ENCODE measurements at places on chromosomes 5 and 9.
A peak's percentile ranks its signal among the peaks of the same experiment; 100 is the strongest.

DNA sequence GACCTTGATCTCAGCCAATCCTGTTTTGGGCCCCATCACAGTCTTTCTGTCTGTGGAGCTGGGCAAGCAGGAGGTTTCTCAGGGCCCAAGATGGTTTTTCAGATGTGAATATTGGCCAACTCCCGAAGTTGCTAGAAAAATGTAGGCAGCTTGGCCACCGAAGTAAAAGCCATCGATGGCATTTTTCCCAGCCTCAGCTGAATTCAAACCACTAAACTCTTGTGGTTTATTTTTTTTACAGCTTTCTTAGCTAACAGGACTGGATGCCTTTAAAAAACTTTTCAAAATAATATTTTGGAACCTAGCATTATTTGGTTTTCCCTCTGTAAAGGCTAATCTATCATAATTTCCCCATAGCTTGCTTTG is 102.5 kb upstream of the ERCC6L2 start:
- no peak for DNase-seq

DNA sequence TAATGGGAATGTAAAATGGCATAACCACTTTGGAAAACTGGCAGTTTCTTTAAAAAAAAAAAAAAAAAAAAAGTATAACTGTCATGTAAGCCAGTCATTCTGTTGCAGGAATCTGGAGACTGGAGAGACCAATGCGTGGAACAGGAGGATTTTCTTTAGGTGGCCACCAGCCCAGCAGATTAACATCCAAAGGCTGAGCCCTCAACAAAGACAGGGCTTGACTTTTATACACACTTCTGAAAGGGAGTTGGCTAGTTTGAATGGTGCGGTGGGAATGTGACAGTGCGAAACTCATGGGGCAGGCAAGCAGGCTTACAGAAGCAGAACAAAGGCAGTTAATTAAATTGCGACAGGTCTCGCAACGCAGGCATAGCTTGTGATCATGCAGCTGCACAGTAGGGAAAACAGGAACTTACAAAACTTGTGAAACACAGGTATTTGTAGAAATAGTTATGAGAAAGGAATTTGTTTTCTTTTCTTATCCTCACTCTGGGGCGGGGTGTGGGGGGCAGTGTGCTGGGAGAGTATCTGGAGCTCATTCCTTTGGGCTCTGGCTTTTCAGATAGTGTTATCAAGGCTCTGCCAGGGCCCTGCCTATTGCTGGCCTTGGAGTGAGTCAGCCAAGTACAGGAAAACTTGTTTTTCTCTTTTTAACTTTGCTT is 12.0 kb downstream of the UIMC1 start:
- peak; percentile 18 for DNase-seq

DNA sequence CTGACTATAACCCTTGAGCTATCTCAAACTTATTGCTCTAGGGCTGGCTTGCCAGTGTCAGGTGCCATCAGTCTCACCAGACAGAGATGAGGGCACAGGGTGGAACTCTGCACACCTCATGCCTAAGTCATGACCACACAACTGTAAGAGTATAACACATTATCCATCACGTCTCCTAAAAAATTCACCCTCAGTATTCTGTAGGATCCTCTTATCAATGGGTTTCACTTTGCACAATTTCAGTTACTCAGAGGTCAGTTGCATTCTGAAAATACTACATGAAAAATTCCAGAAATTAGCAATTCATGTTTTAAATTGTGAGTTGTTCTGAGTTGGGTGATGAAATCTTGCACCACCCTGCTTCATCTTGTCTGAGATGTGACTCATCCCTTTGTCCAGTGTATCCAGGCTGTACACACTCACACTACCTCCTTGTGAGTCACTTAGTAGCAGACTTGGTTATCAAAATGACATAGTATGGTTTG is 690.9 kb upstream of the CDH18 start:
- DNase-seq, result no peak

- DNase-seq, result no peak
Observed at GRCh38 chr9:34501372-34501771, 21.4 kb downstream of the ENHO start.

GRCh38 chr9:107638521-107639310 is 149.1 kb upstream of the KLF4 start:
- DNase-seq, result no peak

- DNase-seq, result no peak
Observed at GRCh38 chr5:72465601-72466563, 41.3 kb downstream of the ZNF366 start.

DNA sequence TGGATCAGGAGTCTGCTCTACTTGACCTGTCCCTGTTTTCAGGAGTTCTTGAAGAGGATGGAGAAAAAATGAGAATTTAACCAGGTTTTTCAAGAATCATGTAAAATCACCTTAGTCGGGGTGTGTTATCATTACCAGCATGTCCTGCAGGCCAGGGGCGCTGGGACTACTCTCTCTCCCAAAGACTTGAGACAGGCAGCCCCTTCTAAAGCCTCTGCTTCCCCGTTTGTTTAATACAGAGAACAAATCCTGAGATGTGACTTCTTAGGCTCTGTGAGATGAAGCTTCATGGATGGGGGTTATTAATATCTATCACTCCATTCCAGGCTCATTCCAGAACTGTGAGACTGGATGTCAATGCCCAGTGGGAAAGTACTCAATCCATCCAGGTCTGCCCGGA is 3.0 kb downstream of the PAX5 start:
- DNase-seq, result no peak

DNA sequence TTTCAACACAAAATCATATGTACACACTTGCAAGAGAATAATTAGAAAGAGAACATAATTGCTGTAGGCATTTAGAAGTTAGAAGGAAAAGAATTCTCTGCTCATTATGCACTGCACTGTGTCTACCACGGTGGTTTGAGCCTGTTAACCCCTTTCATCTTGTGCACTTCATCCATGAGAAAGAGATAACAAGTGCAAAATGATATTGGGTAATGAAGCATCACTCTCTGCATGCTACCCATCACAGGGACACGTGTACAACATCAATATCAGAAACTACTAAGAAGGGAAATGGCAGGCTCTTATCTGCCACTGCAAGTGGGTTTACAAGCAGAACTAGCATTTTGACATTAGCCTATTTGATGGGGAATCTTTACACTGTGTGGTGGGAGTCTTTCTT is 202.6 kb downstream of the CDH12 start:
- no peak for DNase-seq

DNA sequence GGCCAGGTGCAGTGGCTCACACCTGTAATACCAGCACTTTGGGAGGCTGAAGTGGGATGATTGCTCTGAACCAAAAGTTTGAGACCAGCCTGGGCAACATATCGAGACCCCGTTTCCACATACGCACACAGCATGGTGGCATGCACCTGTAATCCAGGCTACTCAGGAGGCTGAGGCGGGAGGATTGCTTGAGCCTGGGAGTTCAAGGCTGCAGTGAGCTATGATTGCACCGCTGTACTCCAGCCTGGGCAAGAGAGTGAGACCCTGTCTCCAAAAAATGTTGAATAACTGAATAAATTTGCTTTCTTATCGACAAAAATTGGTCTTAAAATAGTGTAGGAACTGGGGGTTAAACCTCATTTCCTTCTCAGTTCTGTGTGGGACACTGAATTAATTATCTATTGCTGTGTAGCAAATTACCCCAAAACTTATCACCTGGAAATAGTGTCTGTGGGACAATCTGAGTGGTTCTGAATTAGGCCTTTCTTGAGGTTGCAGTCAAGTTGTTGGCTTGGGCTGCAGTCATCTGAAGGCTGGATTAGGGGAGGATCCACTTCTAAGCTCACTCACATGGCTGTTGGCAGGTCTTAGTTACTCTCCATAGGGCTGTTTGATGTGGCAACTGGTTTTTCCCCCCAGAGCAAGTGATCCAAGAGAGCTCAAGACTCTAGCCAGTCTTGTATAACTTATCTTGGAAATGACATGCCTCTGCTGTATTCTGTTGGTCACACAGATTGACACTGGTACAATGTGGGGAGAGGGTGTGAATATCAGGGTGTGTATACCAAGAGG is 2.0 kb downstream of the SNX30 start:
- DNase-seq, result no peak

GRCh38 chr9:92190536-92190790 is 75.2 kb upstream of the SPTLC1 start:
- no peak for DNase-seq

GRCh38 chr9:28866951-28867350 is 1293.7 kb upstream of the C9orf72 start:
- no peak for DNase-seq

GRCh38 chr5:91127456-91128081 is 255.5 kb downstream of the ARRDC3 start:
- DNase-seq, result no peak

- no peak for DNase-seq
Observed at GRCh38 chr5:148972396-148972795, 90.5 kb downstream of the SH3TC2 start.

- no peak for DNase-seq
Observed at GRCh38 chr5:117945258-117945657, 1043.1 kb downstream of the DTWD2 start.

DNA sequence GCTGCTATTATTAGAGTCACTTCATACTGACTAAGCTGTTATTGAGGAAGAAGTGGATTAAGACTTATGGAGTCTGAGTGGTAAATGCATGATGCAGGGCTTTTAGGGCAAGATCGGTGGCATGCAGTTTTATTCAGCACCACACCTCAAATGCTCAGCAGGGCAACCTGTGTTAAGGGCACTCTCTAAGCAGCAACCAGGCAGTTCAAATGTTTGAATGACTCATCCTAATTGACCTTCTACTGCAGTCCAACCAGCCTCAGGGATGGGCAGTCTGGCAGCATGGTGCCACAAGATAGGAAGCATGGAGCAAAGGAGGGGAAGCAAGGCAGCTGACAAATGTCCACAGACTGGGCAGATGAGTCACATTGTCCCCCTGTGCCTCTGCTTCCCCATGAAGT is 80.2 kb upstream of the MIER3 start:
- no peak for DNase-seq

- no peak for DNase-seq
Observed at GRCh38 chr5:132962429-132963021, 909 bp downstream of the AFF4 start.

- DNase-seq, result no peak
Observed at GRCh38 chr9:88923092-88923491, 68.2 kb upstream of the S1PR3 start.

GRCh38 chr5:126686451-126687126 is 85.8 kb downstream of the PHAX start:
- no peak for DNase-seq

DNA sequence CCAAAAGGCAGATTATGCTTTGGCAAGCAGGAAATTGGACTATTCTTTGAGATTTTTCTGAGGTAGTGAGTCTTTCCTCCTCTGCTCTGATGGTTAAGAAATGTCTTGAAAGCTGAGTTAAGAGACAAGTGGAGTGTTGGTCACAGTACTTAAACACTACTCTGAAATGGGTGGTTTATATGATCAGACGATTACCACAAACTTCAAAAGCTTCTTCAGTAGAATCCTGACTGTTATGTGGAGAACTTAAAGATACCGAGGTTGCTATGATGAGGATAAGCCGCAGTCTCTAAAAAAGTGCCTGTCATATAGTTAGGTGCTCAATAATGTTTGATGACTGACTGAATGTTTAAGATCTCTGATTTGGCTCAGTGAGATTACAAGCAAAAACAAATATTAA is 24.3 kb downstream of the GCNT4 start:
- no peak for DNase-seq

DNA sequence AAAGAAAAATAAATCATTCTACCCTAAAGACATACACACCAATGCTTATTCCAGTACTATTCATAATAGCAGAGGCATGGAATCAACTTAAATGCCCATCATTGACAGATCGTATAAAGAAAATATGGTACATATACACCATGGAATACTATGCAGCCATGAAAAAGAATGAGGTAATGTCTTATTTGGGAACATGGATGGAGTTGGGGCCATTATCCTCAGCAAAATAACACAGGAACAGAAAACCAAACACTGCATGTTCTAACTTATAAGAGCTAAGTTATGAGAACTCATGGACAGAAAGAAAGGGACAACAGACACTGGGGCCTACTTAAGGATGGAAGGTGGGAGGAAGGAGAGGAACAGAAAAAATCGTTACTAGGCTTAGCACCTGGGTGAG is 527.5 kb upstream of the ST8SIA4 start:
- DNase-seq, result no peak

- DNase-seq, result no peak
Observed at GRCh38 chr5:136423944-136424606, 58.7 kb upstream of the TRPC7 start.

- no peak for DNase-seq
Observed at GRCh38 chr5:6905883-6906282, 192.7 kb downstream of the TENT4A start.

DNA sequence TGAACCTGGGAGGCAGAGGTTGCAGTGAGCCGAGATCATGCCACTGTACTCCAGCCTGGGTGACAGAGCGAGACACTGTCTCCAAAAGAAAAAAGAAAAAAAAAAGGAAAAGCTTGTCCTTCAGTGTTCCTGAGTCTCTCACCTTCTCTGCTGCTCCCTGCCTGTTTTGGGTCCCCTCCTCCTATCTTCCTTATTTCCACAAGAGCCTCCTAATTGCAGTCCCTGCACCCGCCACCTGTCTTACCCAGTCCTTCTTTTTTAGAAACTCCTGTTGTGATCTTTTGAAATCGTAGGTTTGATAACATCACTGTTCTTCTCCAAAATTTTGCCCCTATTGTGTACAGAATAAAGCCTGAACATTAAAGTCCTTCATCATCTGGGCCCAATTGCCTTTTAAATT is 234.9 kb downstream of the SH3GL2 start:
- no peak for DNase-seq

- no peak for DNase-seq
Observed at GRCh38 chr5:132480546-132480892, 10.1 kb downstream of the IRF1 start.

GRCh38 chr9:93205045-93205768 is 21.3 kb downstream of the WNK2 start:
- no peak for DNase-seq

DNA sequence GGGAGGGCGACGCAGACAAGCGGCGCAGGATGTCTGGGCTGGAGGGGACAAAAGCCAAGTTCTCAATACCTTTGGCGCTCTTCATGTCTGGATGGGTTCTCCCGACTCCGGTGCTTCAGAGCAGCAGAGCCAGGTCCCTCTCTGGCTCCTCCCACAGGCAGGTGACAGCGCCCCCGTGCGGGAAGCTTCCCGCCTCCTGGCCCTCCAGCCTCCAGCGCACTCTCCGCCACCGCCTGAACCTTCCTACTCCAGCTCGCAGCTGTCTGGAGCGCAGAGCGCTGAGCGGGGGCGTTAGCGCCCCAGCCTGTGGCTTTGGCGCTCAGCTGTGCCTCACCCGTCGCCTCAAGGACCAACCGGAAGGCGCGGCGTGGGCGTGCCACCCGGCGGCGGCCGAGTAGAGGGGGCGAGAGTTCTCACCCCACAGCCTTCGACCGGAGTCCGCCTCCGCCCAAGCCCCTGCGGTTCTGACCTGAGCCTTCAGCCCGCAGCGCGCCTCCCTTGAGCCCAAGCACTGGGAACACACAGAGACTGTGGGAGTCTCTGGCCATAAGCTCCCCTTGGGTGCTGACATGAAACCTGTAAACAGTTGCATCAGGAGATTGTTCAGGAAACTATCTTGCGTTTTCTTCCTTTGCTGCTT is at the start of gene SLCO4C1:
TSS of gene SLCO4C1 (minus strand) at position 107 of the 640 bp plus-strand sequence. CDS start at position 85, 22 bp downstream.
- DNase-seq, result peak; percentile 23

Data from KG1 (cell line).